ENCODE measurements at places on chromosomes 5 and 9.

- no peak for DNase-seq
Observed at GRCh38 chr9:6619909-6620308, 25.6 kb downstream of the GLDC start.

DNA sequence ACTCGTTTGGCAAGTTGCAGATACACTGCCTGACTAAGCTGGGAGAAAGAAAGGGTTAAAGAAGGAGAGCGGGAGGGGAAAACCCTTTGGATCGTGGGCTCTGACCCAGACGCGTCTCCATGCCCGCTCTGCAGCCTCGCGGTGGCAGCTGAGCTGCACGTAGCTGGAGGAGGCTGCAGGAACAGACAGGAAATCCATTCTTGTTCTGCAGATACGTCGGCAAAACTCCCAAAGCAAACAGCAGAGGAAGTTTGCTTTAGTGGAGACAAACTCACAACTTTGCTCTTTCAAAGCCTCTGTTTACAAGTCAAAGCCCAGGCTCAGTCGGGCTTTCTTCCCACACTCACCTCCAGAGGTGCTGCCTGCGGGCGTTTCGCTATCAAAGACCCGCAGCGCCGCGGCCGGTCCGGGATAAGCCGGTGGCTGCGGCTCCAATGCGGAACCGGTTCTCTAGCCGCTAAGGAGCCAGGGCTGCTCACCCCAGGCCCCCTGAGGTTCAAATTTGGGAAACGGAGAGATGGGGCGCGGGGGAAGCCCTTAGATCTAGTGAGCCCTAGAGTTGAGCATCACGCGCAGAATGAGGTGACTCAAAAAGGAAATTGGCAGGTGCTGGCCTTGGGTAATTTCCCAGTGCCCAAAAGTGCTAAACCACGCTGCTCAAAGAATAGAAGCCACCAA, 60.7 kb downstream of the MAT2B start:
- DNase-seq: peak; percentile 14

DNA sequence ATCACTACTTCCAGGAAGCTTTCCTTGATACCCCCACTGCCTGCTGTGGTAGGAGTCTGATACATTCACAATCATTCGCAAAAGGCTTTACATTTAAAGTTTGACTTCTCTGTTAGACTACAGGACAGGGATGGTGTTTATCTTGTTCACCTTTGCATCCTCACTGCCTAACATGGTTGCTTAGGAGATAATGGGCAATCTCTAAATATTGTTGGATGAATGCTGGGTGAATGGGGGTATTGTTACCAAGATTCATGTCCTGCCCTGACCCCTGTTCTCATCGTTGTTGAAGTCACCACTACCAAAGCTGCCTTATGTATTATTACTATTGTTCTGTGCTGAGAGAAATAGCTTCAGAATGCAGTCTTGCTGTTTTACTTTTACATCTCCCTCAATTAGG, 7.7 kb upstream of the TMEFF1 start:
- DNase-seq: no peak

- no peak for DNase-seq
Observed at GRCh38 chr5:60299944-60300343, 400.0 kb downstream of the DEPDC1B start.

- no peak for DNase-seq
Observed at GRCh38 chr5:93748875-93749397, 7.5 kb upstream of the POU5F2 start.

DNA sequence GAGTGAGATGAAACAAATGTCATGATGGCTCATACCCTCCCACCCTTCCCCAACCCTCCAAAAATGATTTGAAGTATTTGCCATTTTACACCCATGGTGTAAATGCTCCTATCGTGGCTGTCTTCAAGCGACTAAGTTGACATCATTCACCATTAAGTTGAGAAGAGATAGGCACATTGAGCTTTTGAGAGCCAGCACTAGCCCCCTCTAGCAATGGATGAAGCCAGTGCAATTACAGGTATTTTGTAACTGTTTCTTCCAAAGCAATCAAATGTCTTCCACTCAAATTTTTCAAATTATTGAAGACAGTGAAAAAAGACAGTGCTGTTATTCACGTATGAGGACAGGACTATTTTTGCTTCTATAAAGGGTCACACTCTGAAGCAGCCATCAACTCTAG, 371.5 kb upstream of the KLF4 start:
- no peak for DNase-seq

- DNase-seq: no peak
Observed at GRCh38 chr5:141869040-141869439, 9.2 kb downstream of the PCDH1 start.

DNA sequence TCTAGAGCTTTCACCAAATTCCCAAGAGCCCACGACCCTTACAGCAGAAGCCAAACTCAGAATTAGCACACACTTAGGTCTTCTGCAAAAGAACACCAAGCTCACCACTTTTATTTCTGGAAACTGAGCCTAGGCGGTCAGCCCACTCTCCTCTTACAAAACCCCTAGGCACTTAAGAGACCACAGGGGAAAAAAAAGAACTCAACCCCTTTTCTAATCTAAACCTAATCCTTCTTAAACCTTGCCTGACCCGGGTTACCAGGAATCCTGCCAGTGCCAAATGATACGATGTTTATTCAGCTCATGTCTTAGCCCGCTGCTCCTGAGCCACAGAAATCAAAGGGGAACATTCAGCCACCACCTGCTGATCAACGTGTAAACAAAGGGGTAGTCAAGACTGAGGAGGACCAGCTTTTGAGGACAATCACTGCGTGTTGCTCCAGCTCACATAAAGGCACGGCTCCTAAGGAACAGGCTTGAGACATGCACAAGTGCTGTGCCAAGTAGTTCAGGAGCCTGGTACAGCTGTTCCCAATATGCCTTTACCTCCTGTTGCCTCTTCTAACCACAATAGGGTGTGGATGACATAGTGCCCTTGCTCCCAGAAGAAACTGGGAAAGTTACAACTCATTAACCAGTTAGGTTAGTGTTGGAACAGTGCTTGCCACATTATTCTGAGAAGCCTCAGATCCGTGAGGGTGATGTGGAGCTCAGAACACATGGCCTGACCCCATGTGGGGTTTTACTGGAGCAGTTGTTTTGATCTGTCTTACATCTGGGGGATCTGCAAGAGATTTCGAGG, 49.3 kb downstream of the ZFAND5 start:
- DNase-seq: no peak

GRCh38 chr9:134026581-134026980, 1.3 kb downstream of the BRD3OS start:
- no peak for DNase-seq

GRCh38 chr5:28516722-28517121, 1478.3 kb upstream of the CDH9 start:
- no peak for DNase-seq

DNA sequence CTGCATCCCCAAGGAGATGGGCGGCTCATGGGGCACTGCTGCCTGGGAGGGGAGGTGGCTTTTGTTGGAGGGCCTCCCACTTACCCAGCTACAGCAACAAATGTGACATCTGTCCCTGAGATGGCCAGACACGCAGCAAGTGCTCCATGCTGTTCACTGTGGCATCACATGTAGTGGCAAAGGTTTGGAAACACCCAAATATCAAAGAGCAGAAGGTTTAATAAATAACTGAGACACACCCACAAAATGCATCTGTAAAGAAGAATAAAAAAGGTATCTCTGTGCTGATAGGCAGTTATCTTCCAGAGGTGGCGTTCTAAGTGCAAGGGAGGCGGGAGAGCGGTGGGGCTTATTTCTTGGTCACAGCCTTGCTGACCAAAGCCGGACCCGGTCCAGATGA, 23.3 kb upstream of the CLPTM1L start:
- no peak for DNase-seq

DNA sequence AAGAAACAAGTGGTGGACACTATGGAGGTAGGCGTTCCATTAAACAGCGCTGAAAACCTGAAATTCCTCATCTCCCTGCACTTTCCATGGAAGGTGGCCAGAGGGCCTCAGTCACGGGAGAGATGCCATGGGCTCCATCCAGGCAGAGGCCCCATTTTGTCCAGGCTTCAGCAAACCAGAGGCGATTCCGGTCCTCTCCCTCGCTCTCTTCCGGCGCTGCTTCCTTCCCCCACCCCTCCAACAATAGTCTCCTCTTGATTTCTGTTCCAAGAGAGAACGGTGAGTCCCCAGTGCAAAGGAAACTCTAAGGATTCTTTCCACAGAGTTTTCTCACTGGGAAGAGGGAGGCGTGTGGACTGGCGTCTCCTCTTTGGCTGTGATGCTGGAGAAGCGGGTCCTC, 7.5 kb downstream of the ZNF366 start:
- no peak for DNase-seq

- DNase-seq: no peak
Observed at GRCh38 chr5:179171251-179171815, 111.2 kb downstream of the ZNF354C start.

- DNase-seq: no peak
Observed at GRCh38 chr9:126439402-126439765, 112.8 kb downstream of the MVB12B start.

DNA sequence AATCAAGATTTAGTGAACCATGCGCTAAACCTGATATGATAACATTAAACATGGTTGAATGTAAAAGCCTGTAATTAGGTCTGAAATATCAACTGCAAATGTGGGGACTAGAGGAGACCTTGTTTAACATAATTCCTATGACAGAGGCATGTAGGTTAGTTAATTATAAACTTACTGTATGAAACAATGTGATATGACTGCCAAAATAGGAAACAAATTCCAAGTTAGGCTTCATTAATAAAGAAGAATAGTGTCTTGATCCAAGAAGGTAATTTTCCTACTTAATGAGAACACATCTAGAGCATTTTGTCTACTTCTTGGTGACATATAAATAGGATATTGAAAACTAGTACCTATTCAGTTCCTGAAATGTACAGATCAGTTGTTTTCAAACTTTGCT, 136.2 kb upstream of the TARS1 start:
- DNase-seq: no peak

- DNase-seq: no peak
Observed at GRCh38 chr5:65292196-65292595, 189.5 kb downstream of the ADAMTS6 start.

GRCh38 chr5:82351754-82352145, 73.6 kb upstream of the RPS23 start:
- DNase-seq: peak; percentile 61
